ENCODE measurements at places on chromosomes 2 and 18.

GRCh38 chr2:239777219-239777618, 247.9 kb downstream of the NDUFA10 start:
- no peak for DNase-seq

- no peak for DNase-seq
Measured at GRCh38 chr2:29627279-29627711, 294.1 kb downstream of the ALK start.

DNA sequence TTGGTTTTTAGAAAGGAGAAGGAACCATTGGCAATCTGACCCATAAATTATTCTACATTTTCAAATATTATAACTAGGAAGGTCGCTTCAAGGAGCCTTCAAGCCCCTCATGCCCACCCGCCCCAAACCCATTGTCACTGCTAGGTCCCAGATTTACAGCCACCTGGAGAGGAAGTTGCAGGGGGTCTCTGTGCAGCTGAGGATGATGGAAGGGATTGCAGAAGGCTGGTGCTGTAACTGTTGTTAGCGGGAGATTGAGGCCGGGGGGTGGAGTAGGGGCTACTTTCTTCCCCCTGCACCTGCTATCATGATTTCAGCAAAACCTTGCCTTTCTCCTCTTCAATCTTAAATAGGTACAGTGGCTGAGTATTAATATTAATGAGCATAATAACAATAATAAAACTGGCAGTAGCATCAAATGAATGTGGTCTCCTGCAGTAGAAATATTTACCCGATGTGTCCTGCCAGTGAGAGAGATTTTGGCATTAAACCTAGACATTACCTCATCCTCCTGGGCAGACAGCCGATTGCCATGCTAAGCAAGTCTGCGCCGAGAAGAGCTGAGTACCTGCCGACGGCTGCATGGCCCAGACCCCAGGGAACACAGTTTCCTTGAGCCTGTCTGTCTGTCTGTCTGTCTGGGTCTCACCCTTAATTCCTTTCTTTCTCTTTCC, 225.4 kb downstream of the FAM210A start:
- peak; percentile 17 for DNase-seq

- DNase-seq: peak; percentile 33
Measured at GRCh38 chr2:25279091-25279651, 62.6 kb downstream of the DNMT3A start.

DNA sequence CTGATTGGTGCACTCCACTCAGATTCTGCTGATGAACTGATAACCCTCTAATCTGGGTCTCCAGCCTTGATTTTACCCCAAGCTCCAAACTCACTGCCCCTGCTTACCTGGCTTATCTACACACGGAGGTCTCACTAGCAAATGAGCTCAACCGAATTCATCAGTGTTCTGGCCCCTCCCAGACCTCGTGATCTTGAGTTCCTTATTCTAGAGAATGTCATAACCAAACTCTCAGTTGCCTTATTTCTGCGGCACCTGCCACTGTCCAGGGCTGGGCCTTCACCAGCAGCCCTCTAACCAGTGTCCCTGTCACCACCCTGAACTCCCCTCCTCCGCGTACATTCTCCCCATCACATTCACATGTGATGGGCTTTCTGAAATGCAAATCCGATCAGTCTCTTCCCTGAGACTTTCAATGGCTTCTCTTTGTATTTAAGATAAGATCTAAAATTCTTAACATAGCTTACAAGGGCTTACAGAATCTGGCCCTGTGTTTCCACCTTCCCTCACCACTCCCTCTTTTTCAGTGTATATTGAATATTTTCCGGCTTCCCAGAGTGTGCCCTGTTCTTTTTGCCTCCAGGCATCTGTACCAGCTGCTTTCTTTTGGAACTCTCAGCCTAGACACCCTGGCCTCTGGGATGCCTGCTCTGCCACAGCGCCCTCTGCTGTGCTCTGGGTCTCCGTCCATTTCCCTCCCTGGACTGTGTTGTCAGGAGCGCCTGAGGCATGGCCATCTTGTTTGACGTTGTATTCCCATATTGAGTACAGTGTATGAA, 31.1 kb downstream of the NAB1 start:
- no peak for DNase-seq

Measured in nucleus accumbens (tissue), 56 donors.